ENCODE measurements at places on chromosomes 11 and 22. TPM values are rescaled to one million over a fixed set of nuclear protein-coding genes. Genes with fewer than 3 reads are reported as not detected.

Gene FGF19
- total RNA-seq, result not detected

Gene GAS2
- total RNA-seq, result 1.6 TPM

Gene IFITM10
- 0.40 TPM for total RNA-seq

Gene CASP12
- 1.1 TPM for total RNA-seq

Gene EI24
- 63.6 TPM for total RNA-seq

Gene PIK3IP1
- total RNA-seq, result 25.4 TPM

DNA sequence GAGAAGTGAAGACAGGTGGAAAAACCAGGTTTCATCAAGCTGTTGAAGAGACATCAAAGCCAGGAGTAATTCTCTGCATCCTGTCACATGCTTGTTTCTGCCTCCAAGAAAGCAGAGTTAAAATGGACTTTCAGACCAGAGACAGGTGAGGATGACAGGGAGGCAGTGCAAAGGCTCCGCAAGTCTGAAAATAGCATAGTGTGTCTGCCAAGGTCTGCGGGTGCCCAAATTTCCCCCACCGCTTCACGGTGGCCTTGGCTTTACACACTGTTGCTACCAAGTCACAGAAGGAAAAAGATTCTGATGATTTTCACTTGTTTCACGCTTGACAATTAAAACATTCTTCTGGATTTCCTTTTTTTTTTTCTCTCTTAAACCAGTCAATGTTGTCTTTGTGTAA, 44.2 kb downstream of the SNX19 start:
- no peak overlapping the region for H3K4me3 ChIP-seq
- DNase-seq, result no peak
- H3K4me1 ChIP-seq, result peaks cover 9% of the 10 kb centered on the region
- H3K27ac ChIP-seq, result no peak overlapping the region

GRCh38 chr11:57426439-57426928, 437 bp downstream of the SLC43A3 start:
- no peaks in the 10 kb centered on the region for H3K27me3 ChIP-seq
- peak overlapping the region; percentile 94 for H3K27ac ChIP-seq
- no peak for DNase-seq
- peaks cover 11% of the 10 kb centered on the region for H3K36me3 ChIP-seq

GRCh38 chr11:90229791-90230190, 6.9 kb upstream of the CHORDC1 start:
- H3K27me3 ChIP-seq, result no peaks in the 10 kb centered on the region
- no peak for DNase-seq
- H3K4me3 ChIP-seq, result no peak overlapping the region
- no peaks in the 10 kb centered on the region for H3K4me1 ChIP-seq
- H3K27ac ChIP-seq, result no peak overlapping the region
- no peaks in the 10 kb centered on the region for H3K36me3 ChIP-seq

DNA sequence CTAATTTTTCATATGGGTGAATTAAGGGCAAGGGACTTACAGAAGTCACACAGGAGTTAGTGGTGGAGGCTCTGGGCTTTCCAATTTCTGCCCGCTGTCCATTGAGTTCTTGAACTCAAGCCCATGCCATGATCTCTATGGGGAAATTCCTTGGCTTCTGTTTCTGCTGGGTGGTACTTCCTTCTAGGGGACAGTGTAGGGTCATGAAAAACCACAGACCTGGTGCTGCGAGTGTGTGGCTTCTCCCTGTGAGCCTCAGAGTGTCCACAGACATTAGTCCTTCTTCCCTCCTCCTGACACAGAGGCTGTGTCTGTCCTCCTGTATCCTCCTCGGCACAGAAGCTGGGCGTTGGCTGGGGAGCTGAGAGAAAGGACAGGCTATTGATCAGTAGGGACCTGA, 6.3 kb upstream of the SEZ6L start:
- no peak for DNase-seq
- peaks cover 7% of the 10 kb centered on the region for H3K27me3 ChIP-seq
- no peak overlapping the region for H3K4me3 ChIP-seq

DNA sequence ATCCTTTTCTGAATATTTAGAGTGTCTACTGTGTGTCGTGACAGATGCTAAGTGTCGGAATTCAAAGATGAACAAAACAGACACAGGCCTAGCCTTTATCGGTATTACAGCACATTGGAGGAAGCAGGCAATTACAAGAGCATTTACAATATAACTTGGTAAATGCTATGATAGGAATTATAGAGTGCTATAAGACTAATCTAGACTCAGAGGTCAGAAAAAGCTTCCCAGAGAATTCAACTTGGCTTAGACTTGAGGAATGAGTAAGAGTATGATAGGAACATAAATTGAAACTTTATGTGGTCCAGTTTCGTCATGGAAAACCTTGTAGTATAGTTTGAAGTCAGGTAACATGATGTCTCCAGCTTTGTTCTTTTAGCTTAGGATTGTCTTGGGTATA, 395.7 kb upstream of the FAT3 start:
- no peaks in the 10 kb centered on the region for H3K27me3 ChIP-seq
- peak; percentile 56 for DNase-seq
- H3K4me1 ChIP-seq, result no peaks in the 10 kb centered on the region
- no peaks in the 10 kb centered on the region for H3K36me3 ChIP-seq
- H3K4me3 ChIP-seq, result no peak overlapping the region
- no peak overlapping the region for H3K27ac ChIP-seq

GRCh38 chr11:119415517-119415916, 7.5 kb downstream of the THY1 start:
- no peak for DNase-seq
- no peak overlapping the region for H3K27ac ChIP-seq
- no peaks in the 10 kb centered on the region for H3K4me1 ChIP-seq
- no peaks in the 10 kb centered on the region for H3K36me3 ChIP-seq
- H3K27me3 ChIP-seq, result peaks cover 2% of the 10 kb centered on the region

DNA sequence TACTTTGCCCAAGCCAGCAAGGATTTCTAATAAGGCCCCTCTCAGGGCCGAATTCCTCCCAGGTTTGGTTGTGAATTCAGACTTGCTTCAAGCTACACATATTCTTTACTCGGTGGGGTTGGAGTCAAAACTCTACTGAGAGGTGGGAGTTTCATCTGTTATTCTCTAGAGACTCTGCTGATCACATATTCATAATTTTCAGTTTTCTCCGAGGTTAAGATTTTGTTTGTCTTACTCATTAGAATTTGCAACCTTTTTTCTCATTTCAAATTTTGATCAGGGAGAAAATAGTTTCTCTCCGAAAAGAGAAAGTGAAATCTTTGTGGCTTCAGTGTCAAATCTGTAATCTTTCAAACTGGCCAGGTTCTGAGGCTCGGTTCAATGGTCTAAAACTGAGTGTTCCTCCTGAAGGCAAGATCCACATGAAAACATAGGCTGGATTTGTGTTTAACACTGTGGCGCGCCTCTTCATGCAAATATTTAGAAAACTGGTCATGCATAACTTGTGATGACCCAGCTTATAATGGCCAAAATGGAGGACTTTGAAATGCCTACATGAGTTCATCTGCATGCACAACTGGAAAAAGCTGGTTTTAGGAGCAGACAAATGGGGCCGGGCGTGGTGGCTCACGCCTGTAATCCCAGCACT, 21.5 kb upstream of the GSTP1 start:
- no peak overlapping the region for H3K27ac ChIP-seq
- H3K4me1 ChIP-seq, result no peaks in the 10 kb centered on the region
- no peaks in the 10 kb centered on the region for H3K36me3 ChIP-seq
- no peak for DNase-seq
- H3K4me3 ChIP-seq, result no peak overlapping the region

GRCh38 chr22:40479887-40480538, 109.6 kb downstream of the SGSM3 start:
- H3K4me1 ChIP-seq, result peaks cover 11% of the 10 kb centered on the region
- H3K27ac ChIP-seq, result no peak overlapping the region
- no peak for DNase-seq
- no peaks in the 10 kb centered on the region for H3K27me3 ChIP-seq
- no peak overlapping the region for H3K4me3 ChIP-seq

DNA sequence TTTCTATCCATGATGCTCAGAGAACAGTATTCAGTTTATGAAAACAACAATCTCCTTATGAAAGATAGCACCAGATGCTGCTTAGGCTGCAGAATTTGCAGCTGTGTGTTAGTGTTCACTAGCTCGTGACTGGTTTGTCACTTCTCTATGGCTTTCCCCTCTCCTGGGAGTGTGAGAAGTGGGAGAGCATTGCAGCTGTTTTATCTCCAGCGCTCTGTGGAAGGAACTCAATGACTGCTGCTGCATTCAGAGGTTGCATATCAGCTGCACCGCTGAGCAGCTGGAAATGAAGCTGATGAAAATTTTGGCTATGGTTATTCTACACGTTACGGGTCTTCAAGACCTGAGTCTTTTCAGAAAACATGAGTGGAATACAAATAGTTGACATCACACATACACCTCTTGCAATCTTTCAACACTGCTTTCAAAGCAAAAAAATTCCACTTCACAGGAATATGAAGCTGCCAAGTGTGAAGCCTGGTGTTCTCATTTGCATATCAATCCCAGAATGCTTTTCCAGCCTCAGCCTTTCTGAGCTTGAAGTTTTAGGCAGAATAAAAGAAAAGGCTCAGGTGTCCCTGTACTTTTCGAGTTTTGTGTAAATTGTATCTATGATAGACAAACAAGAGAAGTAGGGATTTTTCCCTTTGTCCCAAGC, 149.3 kb upstream of the DDI1 start:
- H3K4me1 ChIP-seq, result no peaks in the 10 kb centered on the region
- peak; percentile 42 for DNase-seq
- no peaks in the 10 kb centered on the region for H3K36me3 ChIP-seq

DNA sequence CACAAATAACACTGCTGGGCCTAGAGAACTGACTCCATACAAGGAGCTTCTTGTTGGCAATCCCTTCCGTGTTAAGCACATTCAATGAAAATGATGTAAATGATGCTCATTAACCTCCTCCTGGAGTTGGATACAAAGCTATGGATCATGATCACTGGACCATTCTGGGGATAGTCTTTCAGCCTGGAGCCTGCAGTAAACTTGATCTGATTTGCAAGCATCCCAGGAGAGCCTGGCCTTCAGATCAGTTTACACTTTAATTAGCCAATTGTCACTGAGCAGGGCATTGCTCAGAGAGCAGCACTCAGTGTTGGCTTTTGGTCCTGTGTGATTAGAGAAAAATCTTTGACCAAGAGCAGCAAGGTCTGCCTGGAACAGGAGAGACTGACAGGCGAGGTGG, 45.6 kb downstream of the ARFGAP3 start:
- H3K36me3 ChIP-seq, result peaks cover 35% of the 10 kb centered on the region
- DNase-seq, result no peak
- no peaks in the 10 kb centered on the region for H3K27me3 ChIP-seq
- no peak overlapping the region for H3K27ac ChIP-seq
- no peak overlapping the region for H3K4me3 ChIP-seq

DNA sequence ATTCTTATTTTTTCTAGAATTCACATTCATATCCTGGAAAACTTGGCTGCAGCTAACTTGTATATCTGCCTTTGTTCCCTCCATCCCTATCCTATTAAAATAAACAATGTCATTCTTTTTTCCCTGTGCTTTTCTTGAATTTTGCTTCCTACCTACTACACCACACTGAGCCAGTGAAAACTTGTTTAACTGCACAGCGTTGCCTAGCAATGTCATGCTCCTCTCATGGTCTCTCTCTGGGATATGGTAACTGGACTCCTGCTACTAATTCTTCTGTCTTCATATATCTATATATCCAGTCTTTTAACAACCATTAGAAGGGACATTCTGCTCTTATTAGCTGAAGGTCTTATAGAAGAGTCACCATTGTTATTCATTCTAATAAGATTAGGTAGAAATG, 434.4 kb downstream of the METTL15 start:
- H3K36me3 ChIP-seq, result no peaks in the 10 kb centered on the region
- no peaks in the 10 kb centered on the region for H3K27me3 ChIP-seq
- H3K4me1 ChIP-seq, result no peaks in the 10 kb centered on the region

- no peak for DNase-seq
- no peak overlapping the region for H3K27ac ChIP-seq
- H3K27me3 ChIP-seq, result peaks cover 6% of the 10 kb centered on the region
- H3K36me3 ChIP-seq, result no peaks in the 10 kb centered on the region
- H3K4me1 ChIP-seq, result no peaks in the 10 kb centered on the region
Observed at GRCh38 chr22:44181033-44181911, 547 bp downstream of the PARVG start.

DNA sequence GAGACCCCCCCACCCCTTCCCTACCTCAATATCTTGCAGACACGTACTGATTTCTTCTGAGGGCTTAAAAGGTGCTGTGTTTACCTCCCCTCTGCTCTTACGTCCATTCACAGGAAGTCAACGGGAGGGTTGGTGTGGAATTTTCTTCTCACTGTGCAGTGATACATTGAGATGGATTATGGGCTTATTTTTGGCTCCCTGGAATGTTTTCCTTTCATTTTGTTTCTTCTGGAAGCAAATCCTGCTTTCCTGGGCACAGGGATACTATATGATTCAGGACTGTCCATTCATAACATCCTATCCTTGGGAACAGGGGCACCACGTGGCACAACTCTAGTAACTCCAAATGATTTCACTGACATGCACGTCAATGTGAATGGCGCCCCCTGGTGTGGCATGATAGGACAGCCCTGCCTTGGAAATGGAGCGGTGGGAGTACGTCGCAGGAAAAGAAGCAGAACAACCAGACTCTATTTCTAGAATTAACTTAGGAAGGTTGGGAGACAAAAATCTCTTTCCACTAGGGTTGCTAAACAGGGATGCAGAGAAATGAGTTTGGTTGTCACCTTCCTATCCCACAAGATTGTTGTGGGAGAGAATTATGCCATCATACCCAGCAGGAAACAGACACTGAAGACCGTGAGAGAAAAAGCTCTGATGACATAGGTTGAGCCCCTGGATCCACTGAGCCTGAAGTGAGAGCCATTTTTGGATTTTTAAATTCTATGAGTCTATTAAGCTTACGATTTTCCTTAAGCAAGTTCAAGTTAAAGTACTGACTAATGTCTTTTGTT, 146.5 kb upstream of the RAG2 start:
- H3K36me3 ChIP-seq, result no peaks in the 10 kb centered on the region
- no peaks in the 10 kb centered on the region for H3K27me3 ChIP-seq
- DNase-seq, result peak; percentile 70

DNA sequence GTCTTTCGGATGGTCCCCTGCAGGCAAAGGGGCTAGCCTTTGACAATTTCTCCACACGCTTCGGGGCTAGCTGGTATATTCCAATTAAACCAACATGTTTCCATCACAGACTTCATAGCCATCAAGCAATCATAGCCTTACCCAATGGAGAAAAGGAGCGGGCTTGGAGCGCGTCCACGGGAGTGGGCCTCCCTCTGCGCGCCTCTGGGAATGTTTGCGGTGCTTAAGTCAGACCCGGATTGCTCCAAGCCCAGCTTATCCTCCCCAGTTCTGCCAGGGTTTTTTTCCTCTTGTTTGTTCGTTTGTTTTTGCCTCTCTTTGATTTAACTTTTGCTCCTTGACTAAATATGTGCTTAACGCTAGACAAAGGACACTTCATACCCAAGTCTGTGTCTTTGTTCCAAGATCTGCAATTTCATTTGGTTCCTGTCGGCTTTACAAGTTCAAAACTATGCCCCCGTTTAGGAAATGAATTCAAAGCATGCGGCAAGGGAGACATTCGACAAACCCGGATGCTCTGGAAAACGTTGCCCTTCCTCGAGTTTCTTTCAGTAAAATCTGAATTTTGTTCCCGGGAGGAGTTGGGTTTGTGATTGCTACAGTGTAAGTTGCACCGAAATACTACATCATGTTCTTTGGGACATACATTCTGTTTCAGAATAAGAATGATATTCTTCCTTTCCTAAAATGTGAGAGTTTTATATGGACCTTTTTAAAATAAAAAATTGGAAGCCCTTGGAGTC, 1.0 kb upstream of the GLB1L2 start:
- H3K36me3 ChIP-seq, result no peaks in the 10 kb centered on the region
- no peak overlapping the region for H3K27ac ChIP-seq
- peaks cover 4% of the 10 kb centered on the region for H3K4me1 ChIP-seq
- no peak overlapping the region for H3K4me3 ChIP-seq
- peak; percentile 6 for DNase-seq
- H3K27me3 ChIP-seq, result peaks cover 33% of the 10 kb centered on the region

All from lung (tissue), 17 donors.